ENCODE measurements at places on chromosomes 2 and 18. TPM values are rescaled to one million over a fixed set of nuclear protein-coding genes. Genes with fewer than 3 reads are reported as not detected.

The LYG2 gene
- total RNA-seq, result not detected

DNA sequence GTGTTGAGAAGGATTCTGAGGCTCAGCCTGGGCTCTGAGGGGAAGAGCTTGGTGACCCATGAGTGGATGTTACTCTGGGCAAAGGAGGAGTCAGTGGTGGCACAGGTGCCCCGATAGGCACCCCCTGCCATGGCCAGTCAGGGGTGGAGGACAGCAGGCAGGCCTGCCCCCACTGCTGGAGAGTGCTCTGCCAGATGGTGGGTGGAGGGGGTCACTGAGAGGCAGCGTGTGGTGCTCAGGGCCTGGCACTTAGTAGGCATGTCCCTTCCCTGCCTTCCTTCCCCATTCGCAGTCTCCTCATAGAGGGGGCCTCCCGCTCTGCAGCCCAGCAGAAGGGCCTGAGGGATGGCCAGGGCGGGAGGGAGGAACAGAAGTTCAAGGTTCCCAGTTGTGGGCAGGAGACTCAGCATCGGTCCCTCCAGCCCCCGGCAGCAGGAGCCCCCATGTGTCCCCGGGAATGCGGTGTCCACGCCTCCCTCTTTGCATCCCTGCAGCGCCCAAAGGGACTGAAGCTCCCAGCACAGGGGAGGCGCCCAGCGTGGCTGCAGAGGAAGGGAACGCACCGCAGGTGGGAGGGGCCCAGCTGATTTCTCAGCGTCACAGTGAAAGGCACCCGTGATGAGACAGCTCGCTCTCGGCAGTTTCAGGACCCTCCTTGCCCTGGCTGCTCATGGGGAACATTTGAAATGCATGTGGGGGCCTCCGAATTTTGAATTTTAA, 5.7 kb upstream of the SNED1 start:
- no peak for DNase-seq

- no peak for DNase-seq
Observed at GRCh38 chr2:105438104-105438929, 39.5 kb upstream of the FHL2 start.

- DNase-seq, result no peak
Observed at GRCh38 chr2:148063633-148064032, 42.7 kb downstream of the MBD5 start.

DNA sequence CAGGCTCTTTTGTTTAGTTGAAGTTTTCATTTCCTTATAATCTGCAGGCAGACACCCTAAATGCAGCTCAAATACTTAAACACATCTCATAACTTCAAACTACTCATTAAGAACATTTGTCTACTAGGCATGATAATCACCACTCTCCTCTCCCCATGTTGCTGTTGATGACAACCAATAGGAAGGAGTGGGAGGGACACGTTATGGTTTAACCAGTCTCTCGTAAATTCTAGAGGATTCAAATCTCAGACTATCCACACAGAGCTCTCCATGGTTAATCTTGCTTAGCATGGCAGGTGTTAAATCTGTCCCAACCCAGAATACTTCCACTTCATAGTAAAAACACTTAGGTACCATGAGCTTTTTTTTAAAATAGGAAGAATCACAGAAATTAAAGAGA, 127.4 kb upstream of the AQP4 start:
- no peak for DNase-seq

DNA sequence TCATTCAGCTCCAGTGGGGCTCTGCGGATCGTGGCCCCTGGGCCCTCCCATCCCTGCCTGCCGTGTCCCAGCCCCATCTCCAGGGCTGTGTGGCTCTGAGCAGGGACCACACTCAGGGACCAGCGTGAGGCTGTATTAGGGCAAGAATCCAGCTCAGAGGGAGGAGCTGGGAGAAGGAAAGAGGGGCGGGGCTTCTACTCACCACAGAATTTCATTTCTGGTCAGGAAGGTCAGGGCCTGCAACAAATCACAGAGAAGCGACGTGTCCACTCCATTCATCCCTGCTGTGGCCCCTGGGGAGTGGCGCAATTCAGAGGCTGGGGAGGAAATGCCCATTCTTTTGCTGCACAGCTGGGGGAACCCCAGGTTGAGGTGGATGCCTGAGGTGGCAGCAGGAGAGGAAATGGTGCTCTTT, 828 bp downstream of the CIB4 start:
- peak; percentile 64 for DNase-seq

GRCh38 chr2:199902486-199903110, 8.5 kb upstream of the C2orf69 start:
- DNase-seq, result no peak

DNA sequence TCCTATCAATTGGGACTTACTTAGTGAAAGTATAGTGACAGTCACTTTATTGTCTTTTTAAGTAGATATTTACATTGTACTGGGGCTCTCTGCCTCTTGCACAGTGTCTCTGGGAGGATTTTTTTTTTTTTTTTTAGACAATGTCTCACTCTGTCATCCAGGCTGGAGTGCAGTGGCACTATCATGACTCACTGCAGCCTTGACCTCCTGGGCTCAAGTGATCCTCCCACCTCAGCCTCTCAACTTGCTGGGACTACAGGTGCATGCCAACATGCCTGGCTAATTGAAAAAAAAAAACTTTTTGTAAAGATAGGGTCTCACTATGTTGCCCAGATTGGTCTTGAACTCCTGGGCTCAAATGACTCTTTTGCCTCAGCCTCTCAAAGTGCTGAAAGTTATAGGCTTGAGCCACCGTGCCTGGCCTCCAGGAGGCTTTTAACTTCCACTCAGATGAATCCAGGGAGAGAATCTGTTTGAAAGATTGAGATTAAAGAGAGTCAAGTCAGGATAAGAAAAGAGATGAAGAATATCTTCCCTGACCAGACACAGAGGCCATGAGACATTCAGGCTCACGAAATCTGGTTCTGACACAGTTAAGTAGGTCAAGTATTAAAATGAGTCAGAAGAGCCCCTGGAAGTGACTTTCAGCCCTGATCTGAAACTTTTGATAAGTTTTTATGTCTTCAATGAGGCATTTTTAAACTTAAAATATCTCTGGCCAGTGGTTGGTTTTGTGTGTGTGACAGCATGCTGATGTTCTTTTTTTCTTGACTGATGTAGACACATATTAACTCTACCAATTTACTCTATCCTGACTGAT, 18.3 kb downstream of the ARHGEF33 start:
- DNase-seq, result peak; percentile 3

DNA sequence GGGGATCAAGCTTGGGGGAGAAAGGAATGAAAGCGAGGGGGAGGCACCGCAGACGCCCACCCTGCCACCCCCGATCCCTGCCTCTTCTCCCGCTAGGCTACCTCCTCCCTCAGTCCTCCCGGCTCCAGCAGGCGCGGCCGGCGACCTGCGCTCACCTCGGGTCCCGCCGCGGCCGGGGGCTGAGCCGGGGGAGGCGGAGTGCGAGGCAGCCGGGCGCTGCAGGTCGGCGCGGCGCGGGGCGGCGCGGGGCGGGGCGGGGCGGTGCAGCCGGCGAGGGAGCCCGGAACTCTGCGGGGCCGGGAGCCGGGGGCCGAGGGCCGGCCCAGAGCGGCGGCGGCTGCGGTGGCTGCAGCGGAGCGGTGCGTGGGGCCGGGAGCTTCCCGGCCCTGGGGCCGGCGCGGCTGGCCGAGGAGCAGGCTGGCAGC, 477 bp downstream of the ACVR1 start:
- peak; percentile 71 for DNase-seq

- DNase-seq, result no peak
Observed at GRCh38 chr2:74602586-74603281, 45.4 kb downstream of the M1AP start.

The DNAH7 gene
- 2.5 TPM for total RNA-seq

The NAT8 gene
- not detected for total RNA-seq

The LMAN2L gene
- 32.6 TPM for total RNA-seq

The NOSTRIN gene
- 12.5 TPM for total RNA-seq

The CMPK2 gene
- total RNA-seq, result 26.6 TPM

The CCBE1 gene
- 0.12 TPM for total RNA-seq

DNA sequence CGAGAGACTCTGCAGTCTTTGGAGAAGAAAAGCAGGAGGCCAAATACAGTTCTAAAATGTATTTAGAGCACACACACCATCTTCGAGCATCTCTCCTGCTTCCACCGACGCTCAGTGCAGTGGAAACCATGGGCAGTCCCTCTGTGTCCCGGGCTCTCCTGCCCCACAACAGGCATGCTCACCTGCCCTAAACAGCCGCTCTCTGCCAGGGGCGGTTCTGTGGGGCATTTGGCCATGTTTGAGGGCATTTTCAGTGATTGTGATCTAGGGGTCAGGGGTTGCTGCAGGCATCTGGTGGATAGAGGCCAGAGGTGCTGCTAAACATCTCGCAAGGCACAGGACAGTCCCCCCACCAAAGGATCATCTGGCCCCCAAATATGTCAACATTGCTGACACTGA, 55.8 kb downstream of the EMX1 start:
- no peak for DNase-seq

GRCh38 chr2:207330912-207331311, 165.2 kb upstream of the KLF7 start:
- DNase-seq, result no peak

DNA sequence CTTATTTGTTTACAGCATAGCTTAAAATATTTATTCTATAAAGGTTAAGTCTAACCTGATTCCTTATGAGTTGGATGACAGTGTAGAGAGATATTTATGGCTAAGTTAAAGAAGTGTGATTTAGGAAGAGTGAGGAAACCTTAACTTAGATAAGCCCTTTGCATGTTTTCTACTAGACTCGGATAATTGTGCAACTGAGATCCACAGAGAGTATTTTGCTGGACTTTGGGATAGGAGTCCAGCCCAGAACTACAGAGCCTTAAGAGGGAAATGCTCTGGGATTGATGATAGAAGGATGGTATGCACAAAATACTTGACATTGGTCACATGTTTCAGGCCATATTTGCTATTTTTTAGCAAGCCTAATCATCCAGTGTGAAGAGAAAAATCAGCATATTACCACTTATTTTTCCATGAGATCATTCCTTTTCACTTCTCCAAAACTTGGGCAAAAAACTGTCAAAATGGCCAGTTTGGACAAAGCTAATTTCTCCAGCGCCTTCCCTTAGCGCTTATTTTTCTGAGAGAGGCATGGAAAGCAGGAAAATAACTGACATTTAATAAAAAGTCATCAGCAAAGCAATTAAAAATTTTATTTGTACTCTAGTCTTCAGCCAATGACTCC, 3.1 kb downstream of the CD28 start:
- DNase-seq, result no peak

DNA sequence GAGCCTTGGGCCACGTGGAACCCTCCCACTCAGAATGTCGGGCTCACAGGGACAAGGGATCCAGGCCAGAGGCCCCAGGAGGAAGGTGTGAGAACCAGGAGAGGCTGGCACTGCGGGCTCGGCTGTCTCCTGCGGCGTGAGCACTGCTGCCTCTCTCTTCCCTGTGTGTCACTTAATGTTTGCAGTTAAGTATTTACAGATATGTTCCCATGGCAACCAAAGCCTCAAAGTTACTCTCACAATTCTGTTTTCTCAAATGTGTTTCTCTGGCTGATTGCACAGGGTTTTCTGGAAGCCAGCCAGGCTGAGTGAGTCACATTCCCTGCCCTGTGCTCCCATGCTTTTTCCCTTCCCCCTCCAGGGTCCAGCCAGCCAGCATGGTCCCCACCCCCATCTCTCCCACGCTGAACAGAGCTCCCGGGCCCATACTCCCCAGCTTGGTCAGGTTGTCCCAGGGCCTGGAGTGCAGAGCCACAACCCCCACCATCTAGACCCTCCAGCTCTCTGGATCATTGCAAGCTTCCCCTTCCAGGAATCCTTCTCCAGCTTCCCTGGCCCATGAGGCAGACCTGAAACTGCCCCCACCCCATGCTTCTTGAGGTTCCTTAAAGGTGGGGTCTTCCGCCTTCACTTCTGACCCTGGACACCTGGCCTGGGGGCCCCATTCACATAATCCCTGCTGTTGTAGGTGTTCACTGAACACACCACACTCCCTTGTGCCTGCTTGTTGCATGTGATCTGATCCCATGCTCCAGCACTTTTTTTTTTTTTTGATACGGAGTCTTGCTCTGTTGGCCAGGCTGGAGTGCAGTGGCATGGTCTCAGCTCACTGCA, 265.9 kb downstream of the CELF4 start:
- peak; percentile 93 for DNase-seq

DNA sequence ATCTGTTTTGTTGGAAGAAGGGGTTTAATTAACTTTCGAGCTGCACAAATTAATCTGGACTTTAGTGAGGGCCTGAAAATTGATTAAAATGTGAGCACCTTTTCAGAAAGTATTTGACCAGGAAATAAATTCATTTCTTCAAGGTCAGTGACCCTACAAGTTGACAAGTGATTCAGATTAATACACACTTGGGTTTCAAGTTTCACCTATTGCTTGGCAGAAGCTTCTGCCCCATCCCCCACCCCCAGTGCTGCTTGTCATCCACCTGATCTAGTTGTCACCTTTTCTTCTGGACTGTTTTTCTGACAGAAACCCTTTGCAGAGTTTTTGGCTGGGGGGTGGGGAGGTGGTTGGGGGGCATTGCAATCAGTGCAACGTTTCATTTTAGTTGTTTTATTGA, 46.2 kb downstream of the RPRM start:
- DNase-seq, result peak; percentile 47

DNA sequence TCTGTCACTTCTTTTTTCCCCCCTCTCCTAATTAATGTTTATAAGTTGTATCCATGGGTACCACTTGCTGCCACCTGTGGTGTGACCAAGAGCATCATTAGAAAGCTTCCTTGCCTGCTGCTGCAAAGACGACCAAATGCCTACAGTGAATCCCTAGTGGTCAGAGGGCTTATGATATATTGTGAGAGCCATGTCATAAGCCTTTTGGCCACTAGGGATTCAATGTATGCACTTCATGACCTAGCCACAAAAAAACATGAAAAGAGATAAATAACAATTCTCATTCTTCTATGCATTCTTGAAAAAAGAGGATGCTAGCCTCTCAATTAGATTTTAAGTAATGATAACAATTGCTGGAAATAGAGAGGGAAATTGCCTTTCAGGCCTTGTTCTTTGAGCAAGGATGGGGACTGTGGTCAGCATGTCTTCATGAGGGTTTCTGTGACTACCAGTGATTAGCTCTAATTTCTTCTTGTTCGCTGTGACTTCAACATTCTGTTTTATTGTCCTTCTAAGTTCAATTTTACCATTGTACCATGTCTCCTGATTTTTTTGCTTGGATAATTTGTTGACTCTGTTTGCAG, 435.3 kb downstream of the TGIF1 start:
- DNase-seq, result no peak

The DHRS9 gene
- 16.6 TPM for total RNA-seq

GRCh38 chr2:169039702-169040101, 8.6 kb upstream of the ABCB11 start:
- no peak for DNase-seq

The TNP1 gene
- not detected for total RNA-seq

The RAX gene
- total RNA-seq, result not detected

GRCh38 chr2:139165601-139166000, 385.4 kb upstream of the NXPH2 start:
- DNase-seq, result no peak

The ZNF532 gene
- total RNA-seq, result 124 TPM

- no peak for DNase-seq
Observed at GRCh38 chr18:36729197-36729596, 99.6 kb downstream of the TPGS2 start.

- DNase-seq, result peak; percentile 66
Observed at GRCh38 chr2:152421521-152422370, 86.8 kb downstream of the FMNL2 start.

- no peak for DNase-seq
Observed at GRCh38 chr2:199777916-199778315, 73.1 kb downstream of the FTCDNL1 start.

The PJVK gene
- 4.3 TPM for total RNA-seq

GRCh38 chr2:1713142-1713838, 31.0 kb downstream of the PXDN start:
- DNase-seq, result no peak

GRCh38 chr2:16184945-16185660, 244.8 kb downstream of the MYCN start:
- no peak for DNase-seq

Data from Calu3 (cell line).